ENCODE measurements at places on chromosomes 7 and 10.

- peak; percentile 87 for DNase-seq
Measured at GRCh38 chr10:93893646-93894515, at the start of gene SLC35G1. TSS of gene SLC35G1 (plus strand) at chr10:93893978. CDS start at chr10:93894034, 56 bp downstream.

GRCh38 chr7:25032774-25033743 is 53.1 kb upstream of the OSBPL3 start:
- DNase-seq = no peak

DNA sequence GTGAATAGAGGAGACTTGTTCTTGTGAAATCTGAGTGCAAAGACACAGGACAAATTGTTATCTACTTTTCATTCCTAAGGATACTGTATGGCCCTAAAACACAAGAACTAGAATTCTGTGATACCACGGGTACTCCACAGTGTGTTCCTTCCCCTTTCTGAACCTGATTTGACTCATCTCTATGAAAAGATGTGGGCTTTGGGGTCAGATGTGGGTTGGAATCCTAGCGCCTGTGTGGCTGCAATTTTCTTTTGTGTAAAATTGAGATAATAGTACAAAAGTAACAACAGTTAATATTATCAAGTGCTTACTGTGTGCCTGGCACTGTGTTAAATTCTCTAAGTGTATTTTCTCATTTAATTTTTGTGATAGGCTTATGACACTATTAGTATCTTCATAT is 8.1 kb downstream of the SRGN start:
- DNase-seq = no peak

GRCh38 chr7:6533893-6534495 is 17.3 kb downstream of the GRID2IP start:
- no peak for DNase-seq
